ENCODE measurements at places on chromosomes 4 and X. TPM values are rescaled to one million over a fixed set of nuclear protein-coding genes. Genes with fewer than 3 reads are reported as not detected.

Gene ATOH1
- not detected for total RNA-seq

GRCh38 chr4:117357437-117357836, 272.1 kb upstream of the TRAM1L1 start:
- DNase-seq, result no peak

Gene MMAA
- 9.9 TPM for total RNA-seq

GRCh38 chrX:38275615-38276014, 51.7 kb downstream of the RPGR start:
- DNase-seq, result no peak

Data from cardiac septum (tissue), 1 donor.